ENCODE measurements at places on chromosomes 7 and 10.

- no peaks in the 10 kb centered on the region for H3K27me3 ChIP-seq
- no peak overlapping the region for H3K4me3 ChIP-seq
- H3K36me3 ChIP-seq, result peaks cover 27% of the 10 kb centered on the region
- no peak overlapping the region for H3K27ac ChIP-seq
- 0 out of 2 replicates have a peak, but pooled peaks cover 6% of the 10 kb centered on the region for H3K4me1 ChIP-seq
Observed at GRCh38 chr10:52368725-52369124, 54.6 kb downstream of the DKK1 start.

DNA sequence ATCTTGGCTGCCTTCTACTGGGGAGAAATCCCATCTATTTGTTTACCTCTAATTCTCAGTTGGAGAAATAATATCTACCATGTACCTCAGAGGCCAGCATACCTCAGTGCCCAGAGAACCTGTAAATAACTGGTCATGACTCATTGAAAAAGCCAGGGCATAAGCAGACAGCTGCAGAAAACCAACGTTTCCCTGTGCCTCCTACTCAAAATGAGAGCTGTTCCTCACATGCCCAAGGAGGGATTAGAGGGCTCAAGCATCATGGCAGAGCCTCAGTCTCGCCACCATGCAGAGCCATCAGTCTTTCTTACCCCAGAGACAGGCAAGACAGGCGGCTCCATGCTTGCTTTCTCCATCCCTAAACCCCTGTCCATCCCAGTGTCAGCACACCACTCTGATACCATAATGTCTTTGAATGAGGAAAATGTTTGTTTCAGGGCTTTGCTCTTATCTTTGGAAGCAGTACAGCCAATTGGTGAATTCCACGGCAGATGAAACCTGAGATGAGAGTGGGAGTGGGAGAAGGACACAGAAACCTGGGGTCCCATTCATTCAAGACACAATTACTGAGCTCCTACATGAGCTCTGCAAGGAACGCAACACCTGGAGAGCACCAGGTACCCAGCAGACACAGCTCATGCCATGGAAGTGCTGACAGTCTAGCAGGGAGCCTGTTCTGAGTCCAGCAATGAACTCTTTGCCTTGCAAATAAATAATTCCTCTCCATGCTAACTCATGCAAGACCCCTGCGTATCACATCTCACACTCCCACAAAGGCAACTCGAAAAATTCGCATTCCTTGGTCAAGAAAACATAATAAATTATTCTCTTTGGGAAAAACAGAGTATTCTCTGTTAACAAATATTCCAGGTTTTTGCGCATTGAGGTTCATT, 21.1 kb downstream of the PON1 start:
- no peak for DNase-seq
- H3K27me3 ChIP-seq, result no peaks in the 10 kb centered on the region
- no peaks in the 10 kb centered on the region for H3K4me1 ChIP-seq
- no peak overlapping the region for H3K4me3 ChIP-seq

GRCh38 chr10:69461243-69462025, 10.2 kb downstream of the TSPAN15 start:
- H3K27ac ChIP-seq, result no peak overlapping the region
- H3K4me1 ChIP-seq, result peaks cover 39% of the 10 kb centered on the region
- no peak overlapping the region for H3K4me3 ChIP-seq
- no peaks in the 10 kb centered on the region for H3K36me3 ChIP-seq
- no peak for DNase-seq

GRCh38 chr7:45188736-45189135, 31.1 kb downstream of the RAMP3 start:
- H3K27ac ChIP-seq, result no peak overlapping the region
- no peaks in the 10 kb centered on the region for H3K36me3 ChIP-seq
- DNase-seq, result no peak
- H3K4me1 ChIP-seq, result no peaks in the 10 kb centered on the region
- peaks cover 21% of the 10 kb centered on the region for H3K27me3 ChIP-seq
- H3K4me3 ChIP-seq, result no peak overlapping the region

DNA sequence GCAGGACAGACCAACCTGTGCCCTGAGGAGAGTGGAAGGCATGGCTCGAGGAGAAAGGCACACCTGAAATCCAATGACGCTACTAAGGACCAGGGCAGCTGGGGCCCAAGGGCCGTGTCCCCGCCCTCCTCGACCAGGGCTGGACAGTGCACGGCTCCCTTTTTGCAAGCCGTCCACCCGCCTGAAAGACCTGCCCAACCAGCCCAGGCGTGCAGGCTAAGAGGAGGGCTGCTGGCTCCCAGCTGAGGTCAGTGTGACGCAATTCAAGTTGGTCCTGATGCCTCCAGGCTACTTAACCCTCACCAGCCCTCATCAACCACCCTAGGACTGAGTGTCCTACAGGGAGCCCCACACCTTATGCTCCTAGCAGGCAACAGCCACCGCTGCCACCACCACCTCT, 69.3 kb downstream of the DLG5 start:
- H3K27ac ChIP-seq, result 0 out of 2 replicates have a peak overlapping the region, but pooled peaks have one; percentile 24
- peaks cover 10% of the 10 kb centered on the region for H3K4me1 ChIP-seq
- no peak overlapping the region for H3K4me3 ChIP-seq
- H3K27me3 ChIP-seq, result peaks cover 5% of the 10 kb centered on the region
- no peak for DNase-seq
- H3K36me3 ChIP-seq, result peaks cover 11% of the 10 kb centered on the region
